ENCODE measurements at places on chromosomes 4 and X.

DNA sequence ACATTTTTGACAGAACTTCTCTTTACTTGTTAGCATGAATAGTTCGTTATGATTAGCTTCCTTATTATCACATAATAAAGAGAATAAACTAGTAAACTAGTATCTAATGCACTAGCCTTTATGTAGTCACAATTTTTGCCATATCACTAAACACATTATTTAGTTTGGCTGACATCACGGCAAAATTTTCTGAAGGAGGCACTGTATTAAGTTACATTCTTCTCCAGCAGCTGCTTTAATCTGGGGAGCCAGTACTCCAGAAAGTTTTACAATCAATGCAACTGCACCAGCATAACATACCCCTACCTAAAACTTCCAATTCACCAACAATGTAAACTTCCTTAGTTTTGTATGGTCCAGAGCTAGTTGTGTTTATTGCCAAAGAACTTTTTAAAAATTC lies 87.8 kb downstream of the FIP1L1 start:
- no peak for DNase-seq

- no peak for DNase-seq
These were observed 41.7 kb upstream of the CLCN4 start for GRCh38 chrX:10115082-10115481.

DNA sequence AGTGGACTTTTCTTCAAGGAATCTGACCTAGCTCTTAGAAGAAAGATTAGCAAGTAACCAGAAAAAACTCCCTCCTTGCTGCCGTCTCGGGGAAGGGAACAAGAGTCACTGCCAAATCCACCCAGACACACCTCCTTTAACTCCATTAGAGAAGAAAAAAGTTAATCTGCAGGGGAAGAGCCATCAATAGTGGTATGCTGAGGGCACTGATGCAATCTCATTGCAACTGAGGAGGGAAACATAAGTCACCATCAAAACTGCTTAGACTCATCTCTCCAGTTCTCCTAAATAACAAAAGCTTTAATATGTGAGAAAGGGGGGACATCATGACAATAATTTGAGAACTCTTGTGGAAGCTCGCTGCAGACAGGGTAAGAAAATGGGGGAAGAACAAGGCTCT lies 49.3 kb upstream of the MAGED4B start:
- no peak for DNase-seq

GRCh38 chr4:149294601-149295000 lies 521.0 kb downstream of the IQCM start:
- DNase-seq, result no peak

- DNase-seq, result no peak
These were observed 41.3 kb downstream of the SORCS2 start for GRCh38 chr4:7233601-7234000.
